ENCODE measurements at places on chromosomes 3 and 15.

DNA sequence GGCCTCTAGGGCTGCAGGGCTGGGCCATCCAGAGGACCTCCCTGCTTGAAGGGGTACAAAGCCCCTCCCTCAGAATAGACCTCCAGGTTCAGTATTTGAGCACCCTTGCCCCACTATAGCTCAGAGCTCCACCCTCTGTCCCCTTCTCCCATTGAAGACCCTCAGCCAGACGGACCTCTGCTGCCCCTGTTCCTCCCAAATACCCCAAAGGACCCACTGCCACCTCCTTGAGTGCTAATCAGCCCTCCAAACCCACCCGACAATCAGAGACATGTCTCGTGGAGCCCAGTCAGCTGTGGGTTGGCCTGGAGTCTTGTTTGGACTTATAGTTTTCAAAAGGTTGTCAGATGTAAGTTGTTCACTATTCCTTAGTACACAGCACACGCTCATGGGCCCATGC is 161.1 kb downstream of the UACA start:
- DNase-seq: no peak

DNA sequence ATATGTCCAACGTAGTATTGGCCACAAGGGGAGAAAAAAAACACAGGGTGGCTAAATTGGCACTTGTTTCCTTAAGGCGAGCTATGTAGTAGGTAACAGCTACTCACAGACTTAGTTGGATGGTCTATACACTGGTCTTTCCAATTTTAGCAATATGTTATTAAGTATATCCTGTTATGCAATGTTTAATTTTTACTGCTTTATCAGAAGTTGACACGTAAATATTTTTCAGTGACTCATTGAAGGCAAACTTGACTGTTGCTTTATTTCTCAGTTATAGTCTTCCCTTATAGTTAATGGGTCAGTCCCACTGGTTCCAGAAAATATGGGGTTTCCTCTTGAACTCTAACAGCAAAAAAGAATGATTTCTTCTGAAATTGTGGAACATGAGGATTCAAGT is 46.5 kb downstream of the ADPGK start:
- no peak for DNase-seq

GRCh38 chr3:11391174-11391879 is 119.1 kb downstream of the ATG7 start:
- no peak for DNase-seq

DNA sequence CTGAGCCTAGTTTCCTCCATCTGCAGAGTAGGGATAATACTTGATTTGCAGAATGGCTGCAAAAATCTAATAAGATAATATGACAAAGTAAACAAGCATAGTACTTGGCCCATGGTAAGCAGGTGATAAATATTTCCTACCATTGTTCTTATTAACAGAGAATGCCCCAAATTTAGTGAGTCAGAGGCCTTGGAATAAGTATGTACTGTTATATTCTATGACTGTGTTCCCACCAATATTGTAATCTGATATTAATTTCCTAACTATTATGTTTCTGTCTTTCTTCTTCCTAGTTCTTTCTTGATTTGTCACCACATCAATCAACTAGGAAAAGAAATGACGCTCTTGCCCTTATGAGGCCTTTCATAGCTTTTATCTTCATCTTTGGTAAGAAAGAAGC is 178.4 kb upstream of the SLC2A2 start:
- DNase-seq: no peak

- peak; percentile 69 for DNase-seq
Measured at GRCh38 chr3:120093911-120094775, at the start of gene GSK3B. GSK3B (minus strand) TSS chr3:120094447; CDS start chr3:120093434, 1,013 bp downstream.

DNA sequence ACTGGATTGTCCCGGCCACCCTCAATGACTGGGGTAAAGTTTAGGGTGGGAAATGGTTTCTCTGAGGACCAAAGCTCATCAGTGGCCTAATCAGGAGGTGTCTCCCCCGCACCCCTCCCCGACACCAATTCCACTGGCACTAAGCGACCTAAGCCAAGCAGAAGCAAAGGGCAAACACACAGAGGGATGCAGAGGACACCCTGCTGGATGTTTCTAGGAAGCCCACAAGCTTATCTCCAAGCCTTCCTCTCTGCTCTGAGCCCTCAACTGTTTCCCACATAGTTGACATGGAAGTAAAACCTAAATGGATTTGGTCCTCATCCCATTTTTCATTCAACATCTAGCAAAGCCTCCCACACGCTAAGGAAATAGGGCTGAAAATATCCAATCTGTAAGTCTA is 68.5 kb downstream of the C3orf70 start:
- DNase-seq: no peak

GRCh38 chr3:106825962-106826605 is 551.2 kb upstream of the CCDC54 start:
- no peak for DNase-seq

Data from activated naive CD4-positive, alpha-beta T cell (primary cell).